ENCODE measurements at places on chromosomes 6 and 20. TPM values are rescaled to one million over a fixed set of nuclear protein-coding genes. Genes with fewer than 3 reads are reported as not detected.

DNA sequence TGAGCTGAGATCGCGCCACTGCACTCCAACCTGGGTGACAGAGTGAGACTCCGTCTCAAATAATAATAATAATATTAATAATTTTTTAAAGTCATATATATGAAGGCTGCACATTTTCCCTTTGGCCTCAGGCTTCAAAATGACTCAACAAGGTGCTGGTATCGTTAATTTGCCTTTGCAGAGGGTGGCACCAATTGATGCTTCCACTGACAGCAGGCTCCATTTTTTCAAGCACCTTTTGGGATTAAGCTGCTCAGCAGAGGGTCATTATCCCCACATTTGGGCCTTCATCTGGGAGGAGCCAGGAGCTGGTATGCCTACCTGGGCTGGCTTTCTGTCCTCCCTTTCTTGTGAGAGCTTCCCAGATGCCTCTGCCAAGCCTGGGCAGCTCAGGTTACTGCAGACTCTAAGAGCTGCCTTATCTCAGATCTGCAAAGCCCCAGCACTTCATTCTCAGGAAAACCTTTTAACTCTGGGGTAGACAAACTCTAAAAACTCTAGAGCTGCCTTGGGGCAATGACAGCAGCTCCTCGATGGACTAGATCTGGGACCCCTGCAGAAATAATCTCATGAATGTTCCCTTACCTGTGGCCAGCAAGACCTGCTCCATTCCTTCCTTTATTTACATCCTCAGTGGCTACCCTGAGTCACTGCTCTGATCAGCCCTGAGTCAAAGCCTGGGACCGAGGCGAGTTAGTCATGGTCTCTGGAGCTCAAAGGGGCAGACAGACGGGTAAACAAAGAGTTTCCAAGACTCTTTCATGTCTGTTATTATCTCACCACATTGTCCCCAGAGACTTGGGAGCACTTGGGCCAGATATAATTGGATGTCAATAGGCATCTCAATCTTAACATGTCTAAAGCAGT, 80.0 kb upstream of the EYA2 start:
- H3K27ac ChIP-seq = peak overlapping the region; percentile 43
- peaks cover 32% of the 10 kb centered on the region for H3K4me1 ChIP-seq
- H3K36me3 ChIP-seq = no peaks in the 10 kb centered on the region
- peak overlapping the region; percentile 56 for H3K4me3 ChIP-seq
- DNase-seq = peak; percentile 79

GRCh38 chr20:38669688-38670087, 54.6 kb upstream of the SLC32A1 start:
- no peak overlapping the region for H3K4me3 ChIP-seq
- no peak for DNase-seq
- no peak overlapping the region for H3K27ac ChIP-seq
- peaks cover 55% of the 10 kb centered on the region for H3K27me3 ChIP-seq
- H3K36me3 ChIP-seq = no peaks in the 10 kb centered on the region
- H3K4me1 ChIP-seq = peaks cover 6% of the 10 kb centered on the region

- DNase-seq = no peak
- H3K4me1 ChIP-seq = peaks cover 41% of the 10 kb centered on the region
- peak overlapping the region; percentile 11 for H3K27ac ChIP-seq
- peaks cover 40% of the 10 kb centered on the region for H3K36me3 ChIP-seq
- no peak overlapping the region for H3K4me3 ChIP-seq
Observed at GRCh38 chr6:144475411-144475810, 190.3 kb downstream of the UTRN start.

The PDE7B gene
- total RNA-seq = 1.2 TPM

DNA sequence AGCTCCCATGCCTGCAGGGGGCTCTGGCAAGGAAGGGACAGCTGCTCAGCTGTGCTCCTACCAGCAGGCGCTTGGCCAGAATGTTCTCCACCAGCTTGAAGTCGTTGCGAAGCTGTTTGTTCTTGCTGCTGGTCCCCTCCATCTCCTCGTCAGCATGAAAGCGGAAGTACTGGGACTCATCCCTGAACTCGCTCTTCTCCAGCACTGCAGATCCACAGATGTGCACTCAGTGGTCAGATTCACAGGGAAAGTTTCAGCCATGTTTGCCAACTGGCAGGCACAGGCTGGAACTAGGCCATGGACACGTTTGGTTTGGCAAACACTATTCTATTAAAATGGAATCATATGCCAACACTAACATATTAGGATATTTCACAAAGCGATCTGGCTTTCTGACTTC, 167.9 kb downstream of the PREX1 start:
- peaks cover 8% of the 10 kb centered on the region for H3K4me1 ChIP-seq
- peaks cover 9% of the 10 kb centered on the region for H3K27me3 ChIP-seq
- no peak for DNase-seq

DNA sequence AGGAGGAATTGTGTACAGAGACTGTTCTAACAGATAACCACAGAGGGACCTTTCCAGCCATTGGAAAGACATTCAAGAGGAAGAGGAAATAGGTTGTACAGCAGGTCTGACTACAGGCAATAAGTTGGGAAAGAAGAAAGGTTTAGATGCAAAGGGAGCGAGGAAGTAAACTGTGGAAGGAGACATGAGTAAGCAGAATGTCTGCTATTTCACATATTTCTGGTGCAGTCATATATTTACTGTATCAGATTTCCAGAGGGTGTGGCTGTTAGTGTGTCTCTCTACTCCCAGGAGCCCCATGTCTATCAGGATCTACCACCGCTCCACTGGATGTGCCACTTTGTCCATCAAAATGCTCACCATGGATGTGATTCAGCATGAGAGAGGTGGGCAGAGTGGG, 25.9 kb downstream of the MRS2 start:
- H3K36me3 ChIP-seq = no peaks in the 10 kb centered on the region
- peaks cover 36% of the 10 kb centered on the region for H3K4me1 ChIP-seq
- peak overlapping the region; percentile 59 for H3K27ac ChIP-seq
- peak; percentile 32 for DNase-seq

GRCh38 chr6:27126815-27127537, 120.5 kb upstream of the PRSS16 start:
- H3K27ac ChIP-seq = peak overlapping the region; percentile 91
- peaks cover 44% of the 10 kb centered on the region for H3K4me1 ChIP-seq
- peaks cover 4% of the 10 kb centered on the region for H3K36me3 ChIP-seq
- H3K27me3 ChIP-seq = no peaks in the 10 kb centered on the region
- peak overlapping the region; percentile 89 for H3K4me3 ChIP-seq

DNA sequence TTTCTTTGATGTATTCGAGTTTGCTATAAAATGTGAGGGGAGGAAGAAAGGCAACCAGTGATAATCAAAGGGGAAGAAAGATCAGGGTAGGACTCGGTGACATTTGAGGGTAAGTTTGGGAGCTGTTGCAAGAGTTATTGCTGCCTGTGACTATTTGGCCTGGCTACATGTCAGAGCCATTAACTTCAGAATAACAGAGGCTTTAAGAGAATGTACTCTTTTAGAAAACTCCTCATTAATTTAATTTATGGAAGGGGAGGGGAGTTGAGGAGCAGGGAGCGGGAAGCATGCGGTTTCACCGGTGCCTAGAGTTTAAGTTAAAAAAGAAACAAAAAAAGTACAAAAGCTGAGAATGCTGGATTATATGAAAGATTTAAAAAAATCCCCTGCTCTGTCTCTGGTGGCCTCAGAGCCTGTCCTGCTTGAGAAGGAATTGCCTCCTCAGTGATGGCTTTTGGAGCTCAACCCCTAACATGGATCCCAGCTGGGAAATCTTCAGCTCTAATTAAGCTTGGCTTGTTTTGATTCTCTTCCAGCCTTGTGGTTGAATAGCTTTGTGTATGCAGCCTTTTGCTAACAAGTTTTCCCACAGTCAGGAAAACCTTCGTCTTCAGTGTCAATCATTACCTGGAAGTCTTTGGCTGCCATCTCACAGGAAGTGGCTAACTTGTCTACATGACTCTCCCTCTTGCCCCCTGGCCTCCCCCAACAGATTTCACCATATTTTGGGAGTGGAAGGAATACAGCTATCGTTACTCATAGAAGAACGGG, 238.2 kb downstream of the SOX4 start:
- peaks cover 6% of the 10 kb centered on the region for H3K4me1 ChIP-seq
- H3K4me3 ChIP-seq = no peak overlapping the region
- peaks cover 4% of the 10 kb centered on the region for H3K27me3 ChIP-seq

The TMEM74B gene
- total RNA-seq = not detected

- H3K4me1 ChIP-seq = no peaks in the 10 kb centered on the region
- H3K27ac ChIP-seq = no peak overlapping the region
- DNase-seq = no peak
- peaks cover 2% of the 10 kb centered on the region for H3K27me3 ChIP-seq
- H3K36me3 ChIP-seq = no peaks in the 10 kb centered on the region
Observed at GRCh38 chr6:156313037-156313436, 464.1 kb upstream of the ARID1B start.

GRCh38 chr6:7261852-7262461, 51.0 kb downstream of the SSR1 start:
- H3K27me3 ChIP-seq = no peaks in the 10 kb centered on the region
- H3K4me3 ChIP-seq = peak overlapping the region; percentile 99
- no peak for DNase-seq
- H3K4me1 ChIP-seq = peaks cover 25% of the 10 kb centered on the region
- peak overlapping the region; percentile 93 for H3K27ac ChIP-seq
- no peaks in the 10 kb centered on the region for H3K36me3 ChIP-seq

The HECA gene
- total RNA-seq = 11.5 TPM

DNA sequence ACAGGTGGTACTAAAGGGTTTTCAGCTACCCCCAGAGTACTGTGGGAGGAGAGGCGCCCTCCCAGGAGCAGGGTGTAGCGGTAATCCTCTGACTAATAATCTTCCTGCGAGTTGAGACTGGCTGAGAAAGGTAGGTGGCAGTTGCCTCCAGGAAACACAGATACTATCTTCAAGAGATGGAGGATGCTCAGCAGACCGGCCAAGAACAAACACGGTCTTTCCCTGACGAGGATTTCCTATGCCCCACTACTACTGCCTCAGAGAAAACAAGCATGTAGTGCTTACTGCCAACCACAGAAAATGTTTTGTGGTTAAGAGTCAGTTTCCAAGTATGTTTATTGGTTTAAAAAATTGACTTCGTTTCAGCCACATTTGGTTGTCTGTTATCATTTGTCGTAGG, 26.8 kb downstream of the C6orf89 start:
- peak overlapping the region; percentile 64 for H3K27ac ChIP-seq
- H3K27me3 ChIP-seq = no peaks in the 10 kb centered on the region
- peak overlapping the region; percentile 75 for H3K4me3 ChIP-seq
- peaks cover 58% of the 10 kb centered on the region for H3K4me1 ChIP-seq
- DNase-seq = peak; percentile 90

GRCh38 chr6:160305926-160306713, 42.1 kb upstream of the SLC22A3 start:
- no peaks in the 10 kb centered on the region for H3K27me3 ChIP-seq
- no peak for DNase-seq
- H3K4me3 ChIP-seq = no peak overlapping the region
- peaks cover 10% of the 10 kb centered on the region for H3K36me3 ChIP-seq

- no peaks in the 10 kb centered on the region for H3K27me3 ChIP-seq
- H3K36me3 ChIP-seq = no peaks in the 10 kb centered on the region
- no peak overlapping the region for H3K4me3 ChIP-seq
- H3K4me1 ChIP-seq = peaks cover 15% of the 10 kb centered on the region
- DNase-seq = no peak
Observed at GRCh38 chr6:12598919-12599318, 117.6 kb upstream of the PHACTR1 start.

GRCh38 chr20:53767206-53767930, 173.7 kb upstream of the ZNF217 start:
- peak overlapping the region; percentile 25 for H3K27ac ChIP-seq
- H3K36me3 ChIP-seq = no peaks in the 10 kb centered on the region
- no peak overlapping the region for H3K4me3 ChIP-seq
- no peak for DNase-seq
- H3K4me1 ChIP-seq = peaks cover 55% of the 10 kb centered on the region

The CLPSL1 gene
- not detected for total RNA-seq

- H3K4me3 ChIP-seq = peak overlapping the region; percentile 85
- H3K27me3 ChIP-seq = no peaks in the 10 kb centered on the region
- peak overlapping the region; percentile 71 for H3K27ac ChIP-seq
- peaks cover 10% of the 10 kb centered on the region for H3K36me3 ChIP-seq
Observed at GRCh38 chr6:166998256-166999144, 697 bp upstream of the CEP43 start.

- peaks cover 6% of the 10 kb centered on the region for H3K36me3 ChIP-seq
- H3K27ac ChIP-seq = no peak overlapping the region
- no peak for DNase-seq
Observed at GRCh38 chr20:62744741-62745191, 36.1 kb downstream of the NTSR1 start.

GRCh38 chr6:112899541-112899940, 552.4 kb downstream of the RFPL4B start:
- no peak overlapping the region for H3K27ac ChIP-seq
- H3K4me1 ChIP-seq = 0 out of 2 replicates have a peak, but pooled peaks cover 7% of the 10 kb centered on the region
- no peak for DNase-seq
- H3K4me3 ChIP-seq = no peak overlapping the region

The ANGPT4 gene
- total RNA-seq = not detected

The SMLR1 gene
- not detected for total RNA-seq

The POM121L2 gene
- not detected for total RNA-seq

- H3K27me3 ChIP-seq = peaks cover 5% of the 10 kb centered on the region
- no peak overlapping the region for H3K27ac ChIP-seq
- H3K4me3 ChIP-seq = no peak overlapping the region
- DNase-seq = no peak
Observed at GRCh38 chr6:142685852-142686506, 259.0 kb downstream of the HIVEP2 start.

The C20orf141 gene
- not detected for total RNA-seq

The FAM184A gene
- not detected for total RNA-seq

DNA sequence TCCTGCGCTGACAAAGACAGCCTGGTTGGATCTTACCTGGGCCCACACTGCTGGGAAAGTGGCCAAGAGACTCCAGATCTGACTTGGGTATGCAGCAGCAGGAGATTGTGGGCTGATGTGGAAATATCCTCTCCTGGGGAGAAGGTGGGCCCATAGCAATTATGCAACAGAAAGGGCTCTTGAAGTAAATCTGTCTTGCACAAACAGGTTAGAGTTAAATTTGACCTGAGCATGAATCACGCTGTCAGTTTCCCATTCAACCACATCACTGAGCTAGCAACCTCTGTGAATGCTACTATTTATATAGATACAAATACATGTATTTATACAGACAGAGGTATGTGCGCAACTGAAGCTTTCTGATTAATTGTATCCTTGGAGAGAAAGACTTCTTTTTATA, 28.3 kb upstream of the PDYN start:
- H3K36me3 ChIP-seq = no peaks in the 10 kb centered on the region
- H3K4me3 ChIP-seq = no peak overlapping the region
- no peak for DNase-seq

DNA sequence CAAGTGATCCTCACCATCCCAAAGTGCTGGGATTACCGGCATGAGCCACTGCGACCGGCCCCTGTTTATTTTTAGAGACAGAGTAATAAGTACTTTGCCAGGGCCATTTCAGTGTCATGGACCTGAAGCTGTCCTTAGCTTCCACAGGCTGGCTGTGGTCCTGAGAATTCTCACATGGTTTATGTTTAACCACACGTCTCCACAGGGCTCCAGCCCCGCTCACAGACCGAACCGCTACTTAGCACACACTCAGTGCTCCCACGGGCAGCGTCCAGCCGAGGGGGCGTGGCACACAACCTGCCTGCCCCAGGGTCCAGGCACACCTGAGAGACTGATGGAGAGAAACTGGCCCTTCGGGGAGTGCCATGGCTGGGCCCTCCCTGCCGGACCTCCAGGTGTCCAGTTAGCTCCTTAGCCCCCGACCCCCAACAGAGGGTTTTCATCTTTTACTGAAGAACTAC, 11.7 kb downstream of the ACSS1 start:
- H3K27ac ChIP-seq = no peak overlapping the region
- no peaks in the 10 kb centered on the region for H3K36me3 ChIP-seq
- DNase-seq = no peak
- no peak overlapping the region for H3K4me3 ChIP-seq

Measured in HFFc6 (cell line).